ENCODE measurements at places on chromosomes 7 and 10.

- DNase-seq, result no peak
Measured at GRCh38 chr7:12911053-12911452, 223.6 kb downstream of the ARL4A start.

DNA sequence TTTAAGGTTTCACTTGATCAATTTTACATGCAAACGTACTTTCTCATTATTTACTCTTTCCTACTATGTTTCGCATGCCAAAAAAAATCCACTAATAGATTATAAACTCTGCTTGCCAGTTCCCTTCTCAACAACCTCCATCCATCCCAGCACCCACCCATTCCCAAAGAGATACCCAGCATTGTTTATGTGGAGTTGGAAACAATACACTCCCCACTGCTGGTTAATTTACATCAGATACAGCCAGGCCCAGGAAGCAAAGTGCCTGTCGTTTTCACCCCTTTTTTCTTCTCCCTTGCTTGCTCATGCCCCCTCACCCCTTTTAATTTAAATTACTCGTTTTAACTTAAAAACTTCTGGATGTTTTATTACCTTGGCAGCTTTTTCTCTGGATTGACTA is 59.9 kb downstream of the HIBADH start:
- no peak for DNase-seq

DNA sequence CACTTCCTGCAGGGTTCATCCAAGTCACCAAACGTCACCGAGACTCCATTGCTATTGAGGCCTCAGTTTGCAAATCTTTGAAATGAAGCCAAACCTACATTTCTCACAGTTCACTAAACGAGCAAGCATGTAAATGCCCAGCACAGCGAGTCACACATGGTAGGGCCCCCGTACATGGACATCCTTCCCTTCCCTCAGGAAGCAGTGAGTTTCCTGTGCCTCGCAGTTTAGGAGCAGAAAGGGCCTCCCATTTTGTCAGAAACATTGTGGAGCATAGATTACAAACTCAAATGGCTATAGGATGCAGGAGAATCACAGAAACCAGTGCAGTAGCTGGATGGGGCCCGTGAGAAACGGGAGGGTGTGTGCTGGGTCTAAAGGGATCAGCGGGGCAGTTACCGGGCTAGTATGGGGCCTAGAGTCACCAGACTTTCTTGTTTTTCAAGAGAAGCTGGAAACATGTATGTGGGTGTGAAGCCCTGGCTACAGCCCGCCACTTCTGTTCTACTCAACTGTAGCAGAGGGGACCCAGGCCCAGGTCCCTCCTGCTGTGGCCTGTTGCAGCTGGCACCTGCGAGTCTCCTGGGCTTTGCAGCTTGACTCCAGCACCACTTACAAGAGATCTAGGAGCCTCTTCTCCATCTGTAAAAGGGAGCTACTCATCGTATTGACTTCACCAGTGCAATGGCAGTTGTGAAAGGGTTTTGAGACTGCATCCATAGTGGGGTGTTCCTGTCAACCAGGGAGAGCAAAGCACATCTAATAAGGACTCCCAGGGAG is 14.2 kb upstream of the SLC18A3 start:
- DNase-seq, result no peak

GRCh38 chr7:24653316-24654085 is 80.2 kb downstream of the PALS2 start:
- DNase-seq, result no peak
